Stimulated activated CD4-positive, alpha-beta T cell treated with anti-CD3 and anti-CD28 coated beads, Interleukin-15, amount 100 ng/mL, for 24 hours (primary cell): ENCODE measurements at places on chromosomes 6 and 20.
A peak's percentile ranks its signal among the peaks of the same experiment; 100 is the strongest.

DNA sequence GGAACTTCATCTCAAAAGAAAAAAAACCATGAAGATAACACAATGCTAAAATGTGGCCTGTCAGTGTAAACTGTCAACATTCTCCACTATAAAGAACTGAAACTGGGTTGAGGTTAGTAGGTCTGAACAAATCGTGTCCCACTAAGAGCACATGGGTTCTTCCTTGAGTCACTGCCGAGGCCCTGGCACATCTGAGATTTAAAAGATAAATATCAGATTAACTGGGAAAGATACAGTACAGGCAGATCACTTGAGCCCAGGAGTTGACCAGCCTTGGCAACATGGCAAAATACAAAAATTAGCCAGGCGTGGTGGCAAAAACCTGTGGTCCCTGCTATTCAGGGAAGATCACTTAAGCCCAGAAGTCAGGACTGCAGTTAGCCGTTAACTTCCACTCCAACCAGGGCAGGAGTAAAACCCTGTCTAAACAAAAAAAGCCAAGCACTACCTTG, 5.6 kb downstream of the EEF1A1 start:
- DNase-seq: peak; percentile 50

DNA sequence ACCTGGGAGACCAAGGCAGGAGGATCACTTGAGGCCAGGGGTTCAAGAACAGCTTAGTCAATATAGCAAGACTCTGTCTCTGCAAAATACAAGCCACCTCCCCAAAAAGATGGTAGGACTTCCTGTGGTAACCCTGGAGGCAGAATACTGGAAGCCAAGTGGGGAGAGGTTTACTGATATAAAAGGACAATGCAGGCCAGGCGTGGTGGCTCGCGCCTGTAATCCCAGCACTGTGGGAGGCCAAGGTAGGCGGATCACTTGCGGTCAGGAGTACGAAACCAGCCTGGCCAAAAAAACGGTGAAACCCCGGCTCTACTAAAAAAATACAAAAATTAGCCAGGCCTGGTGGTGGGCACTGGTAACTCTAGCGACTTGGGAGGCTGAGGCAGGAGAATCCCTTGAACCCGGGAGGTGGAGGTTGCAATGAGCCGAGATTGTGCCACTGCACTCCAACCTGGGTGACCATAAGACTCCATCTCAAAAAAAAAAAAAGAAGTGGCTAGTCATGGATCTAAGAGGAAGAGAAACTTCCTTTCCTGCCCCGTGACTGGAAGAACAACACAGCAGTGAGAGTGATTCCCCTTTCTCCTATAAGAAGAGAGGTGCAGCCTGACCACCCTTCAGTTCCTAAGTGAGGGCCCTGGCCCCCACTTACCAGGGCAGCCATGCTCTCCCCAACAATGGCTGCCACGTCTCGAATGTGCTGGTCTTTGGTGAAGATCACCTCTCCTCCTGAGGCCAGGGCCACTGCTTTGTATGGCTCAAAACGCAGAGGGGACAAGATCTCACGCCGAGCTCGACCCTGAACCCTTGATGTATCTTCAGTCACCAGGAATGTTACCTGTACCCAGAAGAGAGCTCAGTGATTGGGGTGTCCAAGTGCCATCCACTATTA, 6.2 kb downstream of the SAPCD1 start:
- no peak for DNase-seq

GRCh38 chr6:156821707-156822106, 44.5 kb downstream of the ARID1B start:
- DNase-seq: no peak

- DNase-seq: no peak
Observed at GRCh38 chr6:14972379-14973067, 273.3 kb upstream of the JARID2 start.

GRCh38 chr6:144690666-144691065, 405.5 kb downstream of the UTRN start:
- no peak for DNase-seq

DNA sequence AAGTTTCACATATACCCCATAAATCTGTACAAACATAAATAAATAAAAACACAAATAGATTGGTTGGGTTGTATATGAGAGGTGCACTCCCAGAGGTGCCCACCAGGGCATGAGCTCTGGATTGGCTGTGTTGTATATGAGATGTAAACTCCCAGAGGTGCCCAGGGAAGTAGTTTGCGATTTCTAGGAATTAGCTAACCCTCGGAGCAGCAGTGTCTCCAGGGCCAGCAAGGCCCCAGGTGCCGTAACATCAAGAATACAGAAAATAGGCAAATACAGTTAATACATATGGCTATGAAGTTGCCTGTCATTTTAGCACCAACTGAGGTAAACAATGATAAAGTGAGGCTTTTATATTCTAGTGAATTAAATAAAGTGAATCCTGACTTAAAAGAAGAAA, 5.4 kb upstream of the GINM1 start:
- DNase-seq: peak; percentile 17

- DNase-seq: peak; percentile 30
Observed at GRCh38 chr6:37783025-37783855, 36.3 kb upstream of the ZFAND3 start.

- no peak for DNase-seq
Observed at GRCh38 chr20:25049261-25050060, 8.5 kb downstream of the ACSS1 start.

- no peak for DNase-seq
Observed at GRCh38 chr20:2138396-2138795, 36.8 kb downstream of the STK35 start.

GRCh38 chr6:112979830-112980229, 632.7 kb downstream of the RFPL4B start:
- no peak for DNase-seq

DNA sequence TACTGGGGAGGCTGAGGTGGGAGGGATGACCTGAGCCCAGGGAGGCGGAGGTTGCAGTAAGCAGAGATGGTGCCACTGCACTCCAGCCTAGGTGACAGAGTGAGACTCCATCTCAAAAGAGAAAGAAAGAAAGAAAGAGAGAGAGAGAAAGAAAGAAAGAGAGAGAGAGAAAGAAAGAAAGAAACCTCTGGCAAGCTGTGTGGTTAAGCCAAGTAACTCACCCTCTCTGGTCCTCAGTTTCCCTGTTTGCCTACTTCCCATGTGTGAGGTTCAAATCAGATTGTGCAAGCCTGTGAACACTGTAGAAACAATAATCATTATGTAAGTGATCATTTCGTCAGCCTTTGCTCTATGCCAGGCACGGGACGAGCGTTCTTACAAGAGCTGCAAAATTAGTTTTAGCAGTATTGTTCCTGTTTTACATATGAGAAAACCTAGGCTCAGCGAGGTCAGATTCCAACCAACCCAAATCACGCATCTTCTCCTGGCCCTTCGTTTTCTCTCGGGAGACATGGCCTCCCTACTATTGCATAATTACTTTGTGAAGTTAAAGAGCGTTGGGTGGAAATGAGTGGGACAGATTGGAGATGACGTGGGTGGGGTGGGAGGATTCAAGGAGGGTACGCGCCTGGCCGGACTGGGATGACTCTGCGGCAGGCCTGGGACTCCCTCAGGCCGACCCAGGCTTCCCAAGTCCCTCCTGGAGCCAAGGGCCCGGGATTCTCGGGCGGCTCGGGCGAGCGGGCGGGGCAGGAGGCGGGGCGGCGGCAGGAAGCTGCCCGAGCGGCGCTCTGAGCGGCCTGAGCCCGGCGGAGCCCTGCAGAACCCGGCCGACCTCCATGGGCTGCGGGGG, at the start of gene SNX21:
Gene SNX21 (plus strand): TSS at position 770 of the 853 bp plus-strand sequence. CDS start 121 bp downstream, outside the sequence.
- DNase-seq: peak; percentile 48

GRCh38 chr6:12637960-12638641, 78.5 kb upstream of the PHACTR1 start:
- peak; percentile 65 for DNase-seq

DNA sequence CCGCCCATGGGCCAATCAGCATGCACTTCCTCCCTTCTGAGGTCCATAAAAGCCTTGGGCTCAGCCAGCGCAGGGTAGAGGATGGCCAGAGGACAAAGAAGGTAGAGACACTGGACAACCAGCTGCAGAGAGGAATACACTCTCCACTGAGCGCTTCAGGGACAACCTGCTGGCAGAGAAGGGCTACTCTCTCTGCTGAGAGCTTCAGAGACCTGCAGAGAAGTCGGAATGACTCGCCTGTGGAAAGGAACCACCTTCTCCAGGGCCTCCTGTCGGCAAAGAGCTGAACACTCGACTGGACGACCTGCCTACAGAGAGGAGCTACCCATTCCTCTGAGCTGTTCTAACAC, 31.4 kb upstream of the SLA2 start:
- no peak for DNase-seq

DNA sequence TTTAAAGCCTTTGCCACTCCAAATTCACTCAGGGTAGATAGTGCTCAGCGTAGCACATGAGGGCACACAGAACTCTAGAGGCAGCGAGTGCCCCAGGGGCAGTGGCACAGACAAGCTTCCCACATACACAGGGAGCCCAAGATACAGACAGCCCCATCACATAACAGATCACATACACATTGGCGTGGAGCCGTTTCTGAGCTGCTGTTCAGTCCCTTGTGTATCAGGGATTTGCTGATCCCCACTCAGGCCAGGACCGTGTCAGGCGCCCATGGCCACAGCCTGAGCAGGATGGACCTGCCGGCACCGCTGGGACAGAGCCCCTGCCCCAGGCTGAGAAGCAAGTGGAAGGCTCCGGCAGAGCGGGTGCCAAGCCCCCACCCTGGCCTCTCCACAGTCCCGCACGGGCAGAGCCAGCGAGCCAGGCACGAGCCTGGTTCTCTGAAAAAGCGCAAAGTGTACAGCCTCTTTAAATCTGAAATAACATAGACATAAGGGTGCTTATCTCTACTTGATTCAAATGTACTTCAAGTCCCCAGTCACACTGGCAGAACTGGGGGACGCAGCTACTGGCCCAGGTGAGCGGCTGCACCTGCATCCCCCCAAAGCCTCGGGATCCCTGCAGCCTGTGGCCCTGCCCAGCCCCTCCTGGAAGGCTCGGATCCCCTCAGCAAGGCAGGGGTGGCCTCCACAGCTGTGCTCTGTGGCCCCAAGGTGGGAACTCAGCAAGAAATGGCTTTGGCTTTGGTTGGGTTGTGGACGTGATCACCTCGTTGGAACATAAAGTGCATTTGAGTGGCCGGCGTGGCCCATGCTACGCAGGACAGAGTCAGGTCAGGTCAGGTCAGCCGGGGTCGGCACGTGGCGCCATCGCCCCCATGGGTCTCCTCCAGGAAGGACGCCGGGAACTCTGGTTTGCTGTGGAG, 231.3 kb downstream of the ERMARD start:
- no peak for DNase-seq

DNA sequence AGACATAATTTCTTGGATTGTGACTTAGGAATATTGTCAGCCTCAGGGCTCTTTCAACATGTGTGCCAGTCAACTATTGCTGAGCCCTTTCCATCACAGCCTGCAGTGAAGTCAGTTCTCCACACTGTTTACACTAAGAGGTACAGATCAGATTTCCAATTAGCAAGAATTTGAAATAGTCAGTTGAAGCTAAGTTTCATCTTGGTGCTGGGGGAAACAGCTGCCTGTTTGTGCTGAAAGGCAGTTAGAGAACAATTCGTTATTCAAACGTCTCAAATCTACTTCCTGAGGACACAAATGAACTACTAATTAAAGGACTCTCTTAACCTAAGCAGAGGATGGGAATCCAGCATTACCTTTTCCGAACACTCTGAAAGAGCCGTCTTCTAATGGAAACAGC, 25.9 kb downstream of the ADGRF1 start:
- DNase-seq: no peak

DNA sequence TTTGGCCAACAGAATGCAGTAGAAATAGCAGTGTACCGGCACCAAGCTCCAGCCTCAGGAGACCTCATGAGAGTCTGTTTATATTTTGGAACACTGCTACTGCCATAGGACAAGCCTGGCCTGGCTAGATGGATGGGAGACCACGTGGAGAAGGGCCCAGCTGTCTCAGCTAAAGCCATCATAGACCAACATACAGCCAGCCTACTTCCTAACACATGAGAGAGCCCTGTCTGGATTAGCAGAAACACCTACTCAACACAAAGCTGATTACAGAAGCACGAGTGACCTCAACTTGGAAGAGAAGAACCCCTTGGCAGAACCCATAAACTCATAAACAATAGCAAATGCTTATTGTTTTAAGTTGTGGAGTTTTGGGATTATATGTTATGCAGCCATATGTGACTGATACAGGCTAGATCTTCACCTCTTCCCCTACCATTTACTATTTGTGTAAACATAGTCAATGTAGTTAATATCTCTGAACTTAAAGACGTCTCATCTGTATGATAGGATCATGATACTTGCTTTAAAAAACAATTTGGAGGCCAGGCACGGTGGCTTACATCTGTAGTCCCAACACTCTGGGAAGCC, 199.4 kb upstream of the ZNF217 start:
- DNase-seq: no peak

DNA sequence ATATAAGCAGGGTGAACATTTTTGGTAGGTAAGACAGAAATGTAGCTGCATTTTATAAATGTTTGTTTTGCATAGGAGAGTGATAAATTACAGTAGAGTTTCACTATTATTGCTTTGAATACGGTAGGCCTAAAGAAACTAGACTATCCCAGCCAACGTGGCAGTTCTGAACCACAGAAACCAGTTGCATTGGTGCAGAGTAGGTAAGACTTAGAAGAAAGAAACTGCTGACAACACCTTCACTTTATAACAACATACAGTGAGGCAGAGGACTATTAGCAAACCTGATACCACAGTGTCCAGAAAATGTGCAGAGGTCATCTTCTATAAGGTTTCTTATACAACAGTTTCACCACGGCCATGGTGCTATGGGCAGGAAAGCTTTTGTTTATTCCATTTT, 566.1 kb downstream of the KIF16B start:
- DNase-seq: no peak

DNA sequence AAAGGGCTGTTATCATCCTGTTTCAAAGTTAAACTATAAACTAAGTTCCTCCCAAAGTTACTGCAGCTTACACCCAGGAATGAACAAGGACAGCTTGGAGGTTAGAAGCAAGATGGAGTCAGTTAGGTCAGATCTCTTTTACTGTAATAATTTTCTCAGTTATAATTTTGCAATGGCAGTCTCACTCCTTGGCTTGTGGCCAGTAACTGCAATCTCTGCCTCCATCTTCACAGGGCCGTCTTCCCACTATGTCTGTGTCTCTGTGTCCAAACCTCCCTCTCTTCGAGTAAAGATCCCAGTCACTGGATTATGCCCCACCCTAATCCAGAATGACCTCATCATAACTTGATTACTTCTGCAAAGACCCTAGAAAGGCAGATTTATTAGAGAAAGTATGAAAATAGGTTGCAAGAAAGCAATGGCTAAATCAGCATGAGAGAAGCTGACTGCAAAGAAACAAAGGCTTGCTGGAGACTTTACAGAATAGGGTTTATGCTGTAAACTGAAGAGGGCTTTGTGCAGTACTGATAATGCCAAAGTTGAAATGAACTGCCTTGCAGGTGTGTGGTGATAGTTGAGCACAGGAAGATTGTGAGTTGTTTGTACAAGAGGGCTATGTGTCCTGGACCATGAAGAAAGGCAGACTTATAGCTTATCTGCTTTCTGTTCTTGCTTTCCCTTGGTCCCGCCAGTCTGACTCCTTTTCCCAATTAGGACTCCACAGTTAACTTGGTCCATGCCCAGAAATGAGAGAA, 28.4 kb downstream of the GPX6 start:
- DNase-seq: no peak
